Left ventricle myocardium inferior (tissue), 1 donor: ENCODE measurements at places on chromosomes 11 and 22. TPM values are rescaled to one million over a fixed set of nuclear protein-coding genes. Genes with fewer than 3 reads are reported as not detected.

DNA sequence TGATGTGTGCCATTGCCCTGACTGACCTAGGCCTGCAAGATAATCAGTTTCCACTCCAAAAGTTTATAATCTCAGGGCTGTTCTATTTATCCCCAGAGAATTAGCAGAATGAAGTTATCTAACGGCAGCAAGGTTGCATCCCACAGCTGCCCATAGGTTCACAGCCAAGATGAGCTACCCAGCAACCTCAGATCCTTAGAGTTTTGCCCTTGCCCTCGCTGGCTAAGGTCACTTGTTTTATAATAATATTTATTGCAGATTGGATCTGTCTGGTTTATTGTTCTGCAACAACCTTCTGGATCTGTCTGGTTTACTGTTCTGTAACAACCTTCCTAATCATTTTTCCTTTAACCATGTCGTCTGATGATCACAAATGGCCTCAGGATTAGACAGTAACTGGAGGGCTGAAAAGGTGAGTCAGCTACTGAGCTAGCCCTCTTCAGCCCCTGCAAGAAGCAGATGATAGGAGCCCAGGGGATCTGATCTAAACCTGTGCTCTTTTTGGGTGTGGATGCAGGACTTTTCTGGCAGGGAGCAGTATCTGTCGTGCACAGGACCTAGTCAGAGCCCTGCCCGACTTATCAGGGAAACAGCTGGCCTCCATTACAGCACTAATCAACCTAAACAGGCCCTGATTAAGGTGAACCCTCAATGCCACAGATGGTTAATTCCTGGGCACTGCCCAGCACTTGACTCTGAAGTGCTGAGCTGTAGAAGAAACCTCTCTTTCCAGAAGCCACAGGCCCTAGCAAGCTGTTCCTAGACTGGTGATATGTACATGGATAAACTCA is 642.9 kb upstream of the KIRREL3 start:
- H3K4me1 ChIP-seq = no peaks in the 10 kb centered on the region
- H3K27me3 ChIP-seq = no peaks in the 10 kb centered on the region

DNA sequence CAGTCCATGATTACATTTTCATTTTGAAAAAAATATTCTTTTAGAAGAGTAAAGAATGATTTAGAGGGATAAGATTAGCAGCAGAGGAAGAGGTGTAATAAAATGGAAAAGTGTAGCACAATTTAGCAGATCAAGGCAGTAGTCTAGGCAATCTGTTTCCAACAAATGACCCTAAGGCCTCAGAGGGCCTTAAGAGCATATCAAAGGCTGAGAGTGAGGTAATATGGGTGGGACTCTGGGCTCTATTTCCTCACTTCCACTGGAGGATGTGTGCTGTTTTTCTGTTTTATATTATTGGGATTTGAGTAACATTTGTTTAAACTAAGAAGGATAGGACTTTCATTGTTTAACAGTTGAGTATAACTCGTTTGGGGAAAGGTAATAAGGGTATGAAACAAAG is 28.8 kb downstream of the CCDC81 start:
- H3K4me1 ChIP-seq = no peaks in the 10 kb centered on the region
- no peaks in the 10 kb centered on the region for H3K27me3 ChIP-seq
- no peaks in the 10 kb centered on the region for H3K36me3 ChIP-seq
- H3K27ac ChIP-seq = no peak overlapping the region
- no peak for DNase-seq
- no peak overlapping the region for H3K4me3 ChIP-seq

DNA sequence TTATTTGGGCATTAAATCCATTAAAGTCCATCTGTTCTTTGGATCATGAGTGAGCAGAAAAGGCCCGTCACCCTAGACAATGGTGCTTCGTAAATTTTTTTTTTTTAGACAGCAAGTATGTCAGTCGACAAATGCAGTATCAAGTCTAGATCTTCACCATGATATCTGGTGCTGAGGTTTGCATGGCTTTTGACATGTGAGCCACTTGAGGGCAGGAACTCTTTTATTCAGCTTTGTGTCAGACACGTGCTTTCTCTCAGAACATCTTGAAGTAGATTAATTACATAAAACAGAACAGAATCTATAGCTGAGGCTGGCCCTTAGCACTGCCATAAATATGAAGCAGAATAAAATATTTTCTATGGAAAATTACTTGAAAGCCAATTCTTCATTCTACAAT is 62.9 kb upstream of the CARD18 start:
- H3K27ac ChIP-seq = no peak overlapping the region
- no peaks in the 10 kb centered on the region for H3K27me3 ChIP-seq
- no peak overlapping the region for H3K4me3 ChIP-seq
- H3K4me1 ChIP-seq = no peaks in the 10 kb centered on the region
- H3K36me3 ChIP-seq = no peaks in the 10 kb centered on the region
- no peak for DNase-seq

- H3K36me3 ChIP-seq = no peaks in the 10 kb centered on the region
- no peak overlapping the region for H3K4me3 ChIP-seq
- no peak overlapping the region for H3K27ac ChIP-seq
- no peaks in the 10 kb centered on the region for H3K4me1 ChIP-seq
Measured at GRCh38 chr11:27934830-27935145, 173.2 kb downstream of the KIF18A start.

DNA sequence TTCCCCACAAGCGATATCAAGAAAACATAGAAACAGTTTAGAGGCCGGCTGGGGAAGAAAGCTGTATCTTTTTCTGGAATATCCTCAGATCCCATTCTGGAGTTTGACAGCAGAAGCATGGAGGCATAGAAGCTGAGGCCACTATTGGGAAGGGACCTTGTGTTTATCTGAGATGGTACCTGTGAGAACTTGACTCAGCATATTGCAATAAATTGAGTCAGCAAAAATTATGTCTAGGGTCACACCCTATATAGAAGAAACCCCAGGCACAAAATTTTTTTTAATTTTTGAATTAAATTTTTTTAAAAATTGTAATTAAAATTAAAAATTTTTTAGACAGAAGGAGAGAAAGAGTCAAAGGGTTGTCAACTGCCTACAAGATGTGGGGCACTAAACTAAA is 178.7 kb downstream of the NTM start:
- no peak overlapping the region for H3K27ac ChIP-seq
- H3K4me1 ChIP-seq = no peaks in the 10 kb centered on the region
- no peaks in the 10 kb centered on the region for H3K36me3 ChIP-seq
- H3K27me3 ChIP-seq = peaks cover 78% of the 10 kb centered on the region

DNA sequence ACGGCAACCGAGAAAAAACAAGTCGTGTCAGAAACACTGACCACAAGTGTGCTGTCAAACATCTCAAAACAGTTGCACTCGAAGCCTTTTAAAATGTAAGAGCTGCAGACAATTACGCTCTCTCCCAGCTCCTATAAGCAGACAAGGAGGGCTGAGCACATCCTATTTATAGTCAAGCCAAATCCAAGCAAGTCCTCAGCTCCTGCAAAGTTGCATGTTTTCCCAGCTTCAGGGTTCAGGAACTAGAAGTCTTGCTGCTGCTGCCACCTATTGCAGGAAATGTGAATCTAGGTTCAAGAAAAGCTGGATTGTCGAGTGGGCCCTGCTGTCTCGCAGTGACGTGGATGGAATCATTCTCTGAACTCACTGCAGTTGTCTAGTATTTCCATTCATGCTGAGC is 15.5 kb downstream of the EFCAB6 start:
- no peaks in the 10 kb centered on the region for H3K36me3 ChIP-seq
- H3K4me3 ChIP-seq = no peak overlapping the region
- no peak for DNase-seq
- H3K27ac ChIP-seq = no peak overlapping the region
- H3K27me3 ChIP-seq = no peaks in the 10 kb centered on the region
- H3K4me1 ChIP-seq = peaks cover 8% of the 10 kb centered on the region

DNA sequence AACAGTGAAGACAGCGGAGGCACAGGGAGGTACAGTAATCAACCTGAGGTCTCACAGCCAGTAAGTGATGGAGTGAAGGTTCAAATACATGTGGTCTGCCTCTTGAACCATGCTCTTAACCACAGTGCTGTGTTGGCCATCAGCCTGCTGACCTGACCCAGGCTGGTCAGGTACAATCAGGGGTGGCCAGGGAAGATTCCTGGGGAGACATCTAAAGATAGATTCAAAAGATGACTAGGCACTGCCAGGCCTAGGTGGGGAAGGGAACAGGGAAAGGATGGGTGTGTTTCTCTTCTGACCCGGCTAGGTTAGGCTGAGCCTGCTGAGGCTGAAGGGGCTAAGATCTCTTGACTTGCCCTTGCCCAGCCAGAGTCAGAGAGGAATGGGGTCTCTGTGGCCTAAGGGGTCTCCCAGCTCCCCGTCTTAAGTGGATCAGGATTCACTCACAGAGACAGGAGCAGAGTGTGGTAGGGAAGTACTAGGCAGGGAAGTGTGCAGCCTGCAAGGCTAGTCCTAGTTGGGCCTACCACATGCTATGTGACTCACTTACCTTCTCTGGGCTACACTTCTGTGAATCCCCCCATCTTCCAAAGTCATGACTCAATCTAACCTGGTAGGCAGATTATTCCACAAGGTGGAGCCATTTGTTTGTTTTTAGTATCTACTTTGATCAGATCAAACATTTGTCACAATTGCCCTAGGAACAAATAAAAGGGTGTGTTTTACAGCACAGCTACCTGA is 10.4 kb upstream of the SREBF2 start:
- peaks cover 28% of the 10 kb centered on the region for H3K4me1 ChIP-seq
- no peak overlapping the region for H3K4me3 ChIP-seq
- H3K27ac ChIP-seq = no peak overlapping the region
- H3K27me3 ChIP-seq = no peaks in the 10 kb centered on the region
- no peak for DNase-seq

GRCh38 chr11:74546752-74547151 is 45.6 kb upstream of the POLD3 start:
- no peaks in the 10 kb centered on the region for H3K36me3 ChIP-seq
- no peak for DNase-seq
- H3K27me3 ChIP-seq = no peaks in the 10 kb centered on the region
- peaks cover 8% of the 10 kb centered on the region for H3K4me1 ChIP-seq
- H3K4me3 ChIP-seq = no peak overlapping the region
- no peak overlapping the region for H3K27ac ChIP-seq

- peak overlapping the region; percentile 80 for H3K27ac ChIP-seq
- H3K27me3 ChIP-seq = no peaks in the 10 kb centered on the region
Measured at GRCh38 chr22:41198027-41198580, 7.0 kb upstream of the L3MBTL2 start.

GRCh38 chr22:46763051-46763705 is 728 bp downstream of the TBC1D22A start:
- no peaks in the 10 kb centered on the region for H3K36me3 ChIP-seq
- H3K27me3 ChIP-seq = no peaks in the 10 kb centered on the region
- H3K4me3 ChIP-seq = peak overlapping the region; percentile 99

DNA sequence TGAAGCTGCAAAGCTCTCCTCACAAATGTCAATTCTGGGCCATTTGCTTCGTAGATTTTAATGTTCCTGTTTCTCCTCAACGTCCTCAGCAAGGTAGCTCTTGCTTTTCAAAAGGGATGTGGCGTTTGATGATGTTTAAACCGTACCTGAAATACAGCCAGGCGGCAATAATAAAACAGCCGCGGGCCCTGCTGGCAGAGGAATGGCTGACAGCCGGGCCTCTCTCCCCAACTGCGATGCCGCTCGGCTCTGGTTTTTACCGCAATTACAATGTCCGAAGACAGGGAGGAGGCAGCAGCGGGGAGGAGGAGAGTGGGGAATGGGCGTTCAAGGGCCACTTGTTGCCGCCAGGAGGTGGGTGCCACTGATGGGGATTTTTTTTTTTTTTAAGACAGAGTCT is 27.5 kb downstream of the MACROD1 start:
- no peaks in the 10 kb centered on the region for H3K27me3 ChIP-seq
- DNase-seq = no peak
- H3K36me3 ChIP-seq = no peaks in the 10 kb centered on the region
- H3K27ac ChIP-seq = no peak overlapping the region

DNA sequence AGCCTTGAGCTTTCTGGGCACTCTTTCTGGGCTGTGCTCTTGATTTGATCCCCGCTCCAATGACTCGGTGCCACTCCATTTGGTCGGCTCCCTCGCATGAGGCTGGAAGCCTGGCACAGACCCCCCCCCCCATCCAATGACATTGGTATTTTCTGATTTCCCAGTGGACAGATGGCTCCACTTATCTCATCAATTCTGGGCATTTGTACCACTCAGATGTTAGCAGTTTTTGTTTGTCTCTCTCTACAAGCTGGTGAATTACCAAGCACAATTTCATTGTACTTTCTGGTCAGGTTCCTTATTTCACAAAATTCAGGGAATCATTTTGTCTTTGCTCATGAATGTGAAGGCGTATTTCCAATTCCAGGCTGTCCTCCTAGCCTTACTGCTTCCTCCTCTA is 9.1 kb downstream of the DNAL4 start:
- H3K27ac ChIP-seq = peak overlapping the region; percentile 93
- peaks cover 17% of the 10 kb centered on the region for H3K36me3 ChIP-seq
- DNase-seq = no peak

DNA sequence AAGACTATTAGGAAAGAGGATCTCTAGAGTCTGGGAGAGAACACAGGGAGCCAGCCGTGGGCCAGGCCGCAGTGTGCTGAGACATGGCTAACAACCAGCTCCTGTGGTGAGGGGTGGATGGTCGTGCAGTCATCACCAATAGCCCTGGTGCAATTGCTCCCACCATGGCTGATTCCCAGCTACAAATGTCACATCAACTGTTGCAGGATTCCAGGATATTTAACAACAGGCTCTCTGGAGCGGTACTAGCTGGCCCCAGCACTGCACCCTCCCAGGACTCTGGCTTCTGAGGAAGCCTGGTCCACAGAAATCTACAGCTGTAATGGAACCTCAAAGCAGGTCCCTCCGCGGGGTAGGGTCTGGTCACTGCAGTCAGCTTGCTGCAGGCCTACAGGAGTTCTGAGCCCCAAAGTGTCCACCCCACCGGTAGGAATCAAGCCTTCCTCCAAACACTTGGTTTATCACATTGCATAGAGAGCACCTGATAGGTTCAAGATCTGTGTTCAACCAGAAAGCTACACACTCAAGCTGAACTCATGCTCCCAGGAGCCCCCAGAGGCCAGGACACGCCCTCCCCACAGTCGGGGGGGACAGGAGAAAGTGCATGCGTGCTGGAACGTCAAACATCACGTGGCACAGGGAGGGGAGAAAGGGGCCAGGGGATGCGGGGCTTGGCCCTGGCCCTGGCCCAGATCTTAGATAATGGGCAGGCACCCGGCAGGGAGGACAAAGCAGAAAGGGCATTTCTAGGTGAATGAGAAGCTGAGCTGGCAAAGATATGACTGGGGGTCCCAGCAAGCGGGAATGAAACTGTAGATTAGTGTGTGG is 609.0 kb downstream of the TBC1D22A start:
- H3K4me1 ChIP-seq = no peaks in the 10 kb centered on the region
- DNase-seq = no peak
- no peaks in the 10 kb centered on the region for H3K36me3 ChIP-seq
- no peak overlapping the region for H3K27ac ChIP-seq
- peaks cover 98% of the 10 kb centered on the region for H3K27me3 ChIP-seq

GRCh38 chr11:36425561-36426081 is 84.5 kb downstream of the TRAF6 start:
- DNase-seq = no peak
- H3K36me3 ChIP-seq = no peaks in the 10 kb centered on the region
- peaks cover 6% of the 10 kb centered on the region for H3K27me3 ChIP-seq
- peaks cover 12% of the 10 kb centered on the region for H3K4me1 ChIP-seq
- no peak overlapping the region for H3K27ac ChIP-seq

- H3K4me1 ChIP-seq = peaks cover 34% of the 10 kb centered on the region
- H3K27me3 ChIP-seq = no peaks in the 10 kb centered on the region
Measured at GRCh38 chr11:96054870-96055705, 131.2 kb upstream of the MTMR2 start.

The DNHD1 gene
- total RNA-seq = 4.4 TPM

The MUC5AC gene
- not detected for total RNA-seq

The HTR3B gene
- total RNA-seq = not detected

The OR8K5 gene
- not detected for total RNA-seq

The MPST gene
- total RNA-seq = 58.3 TPM

The SYVN1 gene
- 25.6 TPM for total RNA-seq

The INSC gene
- total RNA-seq = 0.25 TPM

The RIMBP3C gene
- 0.08 TPM for total RNA-seq

The ZDHHC24 gene
- total RNA-seq = 5.2 TPM

The CEND1 gene
- not detected for total RNA-seq

The ZP1 gene
- not detected for total RNA-seq
